Stimulated activated CD8-positive, alpha-beta memory T cell treated with anti-CD3 and anti-CD28 coated beads, Interleukin-7, amount 100 ng/mL, for 4 hours (primary cell): ENCODE measurements at places on chromosomes 7 and 10.

DNA sequence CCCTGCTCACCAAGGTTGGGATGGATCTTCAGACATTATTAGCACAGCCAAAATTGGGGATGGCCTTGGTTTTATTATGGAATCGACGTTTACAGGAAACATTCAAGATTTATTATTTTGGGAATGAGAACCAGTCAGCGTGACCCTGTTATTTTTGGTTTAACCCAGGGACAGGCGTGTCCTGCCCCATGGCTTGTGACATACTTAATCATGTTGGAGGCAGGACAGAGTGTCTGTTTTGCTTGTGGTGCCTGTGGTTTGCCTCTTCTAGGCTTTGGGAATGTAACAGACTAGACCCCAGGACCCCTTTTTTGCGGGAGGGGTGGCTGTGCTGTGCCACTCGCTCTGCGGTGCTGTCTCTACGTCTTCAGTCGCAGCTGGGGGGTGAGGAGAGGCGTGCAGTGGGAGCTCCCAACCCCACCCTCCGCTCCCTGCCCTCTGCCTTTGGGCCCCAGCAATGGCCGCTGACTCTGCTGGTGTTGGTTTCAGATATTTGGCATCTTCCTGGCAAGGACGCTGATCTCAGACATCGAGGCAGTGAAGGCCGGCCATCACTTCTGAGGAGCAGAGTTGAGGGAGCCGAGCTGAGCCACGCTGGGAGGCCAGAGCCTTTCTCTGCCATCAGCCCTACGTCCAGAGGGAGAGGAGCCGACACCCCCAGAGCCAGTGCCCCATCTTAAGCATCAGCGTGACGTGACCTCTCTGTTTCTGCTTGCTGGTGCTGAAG is 20.1 kb upstream of the SH2D4B start:
- no peak for DNase-seq

GRCh38 chr10:112115781-112116385 is 67.7 kb downstream of the GPAM start:
- peak; percentile 2 for DNase-seq

- no peak for DNase-seq
Observed at GRCh38 chr10:112792487-112793201, 157.4 kb upstream of the TCF7L2 start.

GRCh38 chr10:24440817-24441797 is 232.2 kb downstream of the KIAA1217 start:
- no peak for DNase-seq

- DNase-seq, result no peak
Observed at GRCh38 chr7:45181286-45181960, 23.8 kb downstream of the RAMP3 start.

- no peak for DNase-seq
Observed at GRCh38 chr10:10475812-10476211, 541.9 kb upstream of the CELF2 start.

GRCh38 chr10:4240608-4241197 is 455.7 kb upstream of the KLF6 start:
- DNase-seq, result no peak

DNA sequence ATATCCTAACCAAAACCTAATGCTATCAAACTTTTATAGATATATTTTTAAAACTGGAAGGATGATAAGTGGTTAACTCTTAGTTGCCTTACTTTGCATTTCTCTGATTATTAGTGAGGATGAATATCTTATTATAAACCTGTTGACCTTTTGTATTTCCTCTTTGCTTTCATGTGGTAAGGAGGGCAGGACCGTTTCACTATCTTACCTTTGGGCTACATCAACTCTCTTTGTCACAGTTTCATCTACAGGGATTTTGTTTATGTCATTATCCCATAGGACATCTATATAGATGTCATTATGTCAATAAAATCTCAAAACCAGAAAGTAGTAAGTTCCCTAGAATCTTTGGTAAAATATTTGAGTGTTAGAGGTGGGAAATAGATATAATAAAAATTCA is 219.3 kb downstream of the THSD7A start:
- DNase-seq, result no peak

DNA sequence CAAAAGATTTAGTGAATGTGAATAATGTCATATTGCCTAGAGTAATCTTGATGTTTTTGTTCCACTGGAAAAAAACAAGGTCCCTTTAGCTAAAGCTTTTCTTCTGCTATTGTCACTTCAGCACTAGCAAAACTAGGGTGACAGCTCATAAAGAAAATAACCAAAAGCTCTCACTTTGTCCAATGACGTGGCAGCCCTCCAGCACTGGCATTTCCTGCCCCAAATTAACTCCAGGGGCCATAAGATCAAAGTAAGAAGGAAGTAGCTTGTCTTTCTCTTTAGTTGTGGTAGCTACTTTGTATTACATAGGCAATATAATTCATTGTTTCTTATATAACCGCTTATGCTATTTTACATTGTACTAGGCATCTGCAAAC is 47.3 kb downstream of the LRRN3 start:
- DNase-seq, result peak; percentile 44

- no peak for DNase-seq
Observed at GRCh38 chr10:32851301-32851700, 106.7 kb downstream of the ITGB1 start.

GRCh38 chr7:47281161-47281560 is 300.8 kb downstream of the TNS3 start:
- DNase-seq, result no peak

GRCh38 chr7:36946401-36946739 is 222.1 kb upstream of the AOAH start:
- DNase-seq, result no peak

DNA sequence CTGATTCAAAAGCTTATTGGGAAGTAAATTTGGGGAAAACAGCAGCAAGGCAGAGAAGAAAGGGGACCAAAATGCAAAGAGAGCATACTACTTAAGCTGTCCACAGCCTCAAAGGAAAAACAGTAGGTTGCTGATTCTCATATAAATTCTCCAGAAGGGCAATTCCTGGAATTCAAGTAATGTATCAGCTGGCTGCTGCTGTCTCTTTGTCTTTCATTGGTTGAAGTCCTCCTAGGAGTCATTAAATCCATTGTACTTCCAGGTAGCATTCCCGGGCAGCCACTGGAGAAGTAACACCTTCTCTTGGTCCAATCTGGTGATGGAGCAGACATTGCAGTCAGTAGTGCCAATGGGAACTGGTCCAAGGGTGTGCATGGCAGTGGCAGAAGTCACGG is 22.7 kb downstream of the BET1 start:
- no peak for DNase-seq

DNA sequence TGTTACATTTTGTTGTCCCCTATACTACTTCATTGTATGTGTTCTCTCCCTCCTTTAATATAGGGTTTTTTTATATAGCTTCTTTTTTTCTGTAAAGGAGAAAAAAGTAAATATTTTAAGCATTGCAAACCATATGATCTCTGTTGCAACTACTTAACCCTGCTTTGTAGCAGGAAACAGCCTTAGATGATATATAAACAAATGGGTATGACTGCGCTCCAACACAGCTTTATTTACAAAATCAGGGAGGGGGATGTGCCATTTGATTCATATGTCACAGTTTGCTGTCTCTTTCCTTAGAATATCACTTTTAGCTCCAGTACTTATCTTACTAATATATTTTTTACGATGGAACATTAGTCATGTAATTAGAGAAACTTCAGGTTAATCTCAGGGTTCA is 155.2 kb upstream of the GNAI1 start:
- DNase-seq, result no peak

DNA sequence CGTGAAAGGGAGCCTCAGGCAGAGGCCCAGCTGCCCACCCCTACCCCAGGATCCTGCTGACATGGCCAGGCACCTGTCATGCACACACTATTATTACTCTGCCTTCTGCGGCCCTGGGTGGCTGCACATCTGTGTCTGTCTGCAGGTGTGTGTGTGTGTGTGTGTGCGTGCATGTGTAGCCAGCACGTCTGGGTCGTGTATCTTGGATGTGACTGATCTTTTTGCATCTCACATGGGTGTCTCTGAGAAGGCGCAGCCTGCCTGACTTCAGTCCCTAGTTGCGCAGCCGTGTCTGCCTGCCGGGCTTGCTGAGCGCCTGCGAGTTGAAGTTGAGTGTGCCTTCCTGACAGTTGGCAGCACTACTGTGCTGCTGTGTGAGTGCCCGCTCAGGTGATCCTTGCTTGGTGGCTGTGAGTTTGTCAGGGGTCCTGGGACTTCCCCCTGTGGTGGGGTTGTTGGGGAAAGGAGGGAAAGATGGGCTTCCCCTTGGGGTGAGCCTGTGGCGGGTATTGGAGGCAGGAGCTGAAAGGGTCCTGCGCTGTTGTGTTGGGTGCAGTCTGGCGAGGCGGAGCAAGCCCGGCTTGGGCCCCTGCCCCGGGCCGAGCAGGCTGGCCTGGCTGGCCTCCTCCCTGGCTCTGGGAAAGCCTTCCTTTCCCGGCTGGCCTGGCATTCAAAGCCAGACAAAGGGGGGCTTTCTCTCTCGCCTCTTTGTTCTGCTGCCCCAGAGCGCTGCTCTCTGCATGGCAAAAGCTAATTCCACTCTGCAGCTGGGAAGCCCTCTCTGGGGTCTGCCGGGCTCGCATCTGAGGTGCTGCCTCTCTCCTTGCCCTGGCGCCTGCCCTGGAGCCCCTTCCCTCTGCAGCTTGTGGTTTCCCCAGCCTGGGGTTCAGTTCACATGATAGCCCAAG is 4.9 kb downstream of the TRIM8 start:
- DNase-seq, result no peak

DNA sequence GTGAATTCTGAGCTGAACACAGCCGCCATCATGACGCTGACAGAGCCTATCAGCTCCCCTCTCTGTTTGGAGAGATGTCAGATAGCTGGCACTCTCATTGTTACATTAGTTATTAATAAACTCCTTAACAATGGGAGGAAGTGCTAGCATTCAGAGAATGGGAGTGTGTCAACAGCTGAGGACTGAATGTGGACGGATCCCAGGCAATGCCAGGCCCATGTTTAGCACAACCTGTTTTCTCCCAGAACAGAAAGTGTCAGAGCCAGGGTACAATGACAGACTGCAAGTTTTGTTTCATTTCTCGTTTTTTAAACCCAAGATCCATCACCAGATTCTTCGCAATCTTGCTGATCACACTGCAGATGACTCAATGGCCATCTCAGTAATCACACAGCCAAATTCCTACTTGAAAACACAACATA is 99.6 kb downstream of the PRPF18 start:
- DNase-seq, result no peak

DNA sequence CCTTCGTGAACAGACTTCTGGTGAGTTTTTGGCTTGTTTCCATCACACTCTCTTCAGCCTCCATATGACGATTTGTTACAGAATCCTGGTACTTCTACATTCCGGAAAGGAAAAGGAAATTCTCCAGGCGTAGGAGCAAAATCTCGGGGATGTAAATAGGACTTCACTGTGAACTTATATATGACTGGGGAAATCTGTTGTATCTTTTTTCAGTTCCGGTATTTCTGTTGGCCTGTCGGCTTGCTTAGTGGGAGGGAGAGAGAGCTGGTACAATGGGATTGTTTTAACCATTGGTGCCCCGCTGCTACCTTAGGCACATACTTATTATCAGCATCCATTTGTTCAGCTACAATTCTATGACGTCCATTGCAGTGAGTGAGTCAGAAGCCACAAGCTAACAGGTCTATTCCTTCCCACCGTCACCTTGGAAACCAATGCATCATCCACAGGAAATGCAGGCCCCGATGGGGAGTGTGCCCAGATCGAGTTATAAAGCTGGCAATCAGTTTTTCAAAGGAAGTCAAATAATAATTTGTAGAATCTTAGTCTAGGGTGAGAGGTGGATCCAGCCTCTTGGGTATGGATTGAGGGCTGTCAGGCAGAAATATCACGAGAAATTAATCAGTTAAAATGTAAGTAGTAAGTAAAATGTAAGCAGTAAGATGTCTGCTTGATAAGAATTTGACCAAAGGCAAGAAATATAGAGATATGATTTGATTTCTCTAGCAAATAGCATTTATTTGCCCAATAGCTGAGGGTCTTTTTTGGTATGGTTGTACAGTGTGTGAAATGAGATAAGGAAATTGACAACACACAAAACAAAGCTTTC is 92.0 kb upstream of the MKLN1 start:
- DNase-seq, result peak; percentile 68

DNA sequence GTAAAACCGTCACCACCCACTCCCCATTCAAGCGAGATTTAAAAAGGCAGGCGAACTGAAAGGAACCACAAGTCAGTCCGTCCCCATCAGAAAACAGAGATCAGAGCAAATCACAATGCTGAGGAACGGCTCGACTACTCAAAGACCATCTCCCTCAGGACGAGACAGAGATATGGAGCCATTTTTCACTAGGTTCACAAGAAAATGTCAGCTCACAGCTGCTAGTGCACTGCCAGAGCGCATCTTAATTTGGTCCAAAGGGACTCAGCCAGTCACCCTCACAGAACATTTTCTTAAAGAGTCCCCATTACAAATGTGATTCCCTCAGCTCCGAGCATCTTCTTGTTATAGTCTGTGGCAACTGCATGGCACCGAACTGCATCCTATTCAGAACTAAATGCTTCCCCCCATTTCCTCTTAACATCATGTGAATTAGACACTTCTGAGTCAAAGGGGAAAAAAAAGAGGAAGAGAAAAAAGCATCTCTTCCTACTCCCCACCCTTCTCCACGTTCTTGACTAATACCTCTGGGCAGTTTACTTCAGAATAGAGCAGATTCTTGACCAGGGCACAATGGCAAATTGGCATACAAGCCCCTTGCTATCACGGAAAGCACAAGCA is 683.9 kb downstream of the MAGI2 start:
- no peak for DNase-seq

- DNase-seq, result no peak
Observed at GRCh38 chr7:4642468-4643203, 39.5 kb upstream of the FOXK1 start.

GRCh38 chr7:128900237-128900636 is 10.3 kb downstream of the KCP start:
- DNase-seq, result no peak

GRCh38 chr10:114917459-114917858 is 20.5 kb upstream of the TRUB1 start:
- no peak for DNase-seq

DNA sequence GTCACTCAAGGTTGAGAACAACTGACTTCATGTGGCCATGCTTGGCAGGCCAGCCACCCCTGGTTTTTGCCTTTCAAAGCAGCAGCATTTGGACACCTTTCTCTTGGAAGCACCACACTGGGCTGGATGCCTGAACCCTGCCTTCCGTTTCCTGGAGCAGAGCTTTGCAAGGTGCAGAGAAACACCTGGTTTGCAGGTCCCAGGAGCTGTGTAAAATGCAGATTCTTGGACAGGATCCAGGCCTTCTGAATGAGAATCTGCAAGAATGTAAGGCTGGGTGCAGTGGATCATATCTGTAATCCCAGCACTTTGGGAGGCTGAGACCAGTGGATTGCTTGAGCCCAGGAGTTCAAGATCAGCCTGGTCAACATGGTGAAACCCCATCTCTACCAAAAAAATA is 18.0 kb upstream of the DUSP5 start:
- no peak for DNase-seq
